ENCODE measurements at places on chromosomes 5 and 9. TPM values are rescaled to one million over a fixed set of nuclear protein-coding genes. Genes with fewer than 3 reads are reported as not detected.

GRCh38 chr5:51381761-51382474 is 1.3 kb upstream of the ISL1 start:
- H3K27ac ChIP-seq = no peak overlapping the region
- H3K4me3 ChIP-seq = no peak overlapping the region
- H3K4me1 ChIP-seq = no peaks in the 10 kb centered on the region
- no peaks in the 10 kb centered on the region for H3K27me3 ChIP-seq
- H3K36me3 ChIP-seq = no peaks in the 10 kb centered on the region

GRCh38 chr9:96618209-96619123 is 1.2 kb downstream of the CDC14B start:
- peak overlapping the region; percentile 91 for H3K4me3 ChIP-seq
- peak; percentile 45 for DNase-seq
- H3K36me3 ChIP-seq = no peaks in the 10 kb centered on the region
- H3K4me1 ChIP-seq = peaks cover 25% of the 10 kb centered on the region
- H3K27ac ChIP-seq = peak overlapping the region; percentile 82

GRCh38 chr5:154446195-154447088 is 645 bp downstream of the SAP30L start:
- peak overlapping the region; percentile 53 for H3K4me3 ChIP-seq
- H3K4me1 ChIP-seq = no peaks in the 10 kb centered on the region
- peaks cover 2% of the 10 kb centered on the region for H3K36me3 ChIP-seq
- peak overlapping the region; percentile 77 for H3K27ac ChIP-seq
- no peaks in the 10 kb centered on the region for H3K27me3 ChIP-seq

DNA sequence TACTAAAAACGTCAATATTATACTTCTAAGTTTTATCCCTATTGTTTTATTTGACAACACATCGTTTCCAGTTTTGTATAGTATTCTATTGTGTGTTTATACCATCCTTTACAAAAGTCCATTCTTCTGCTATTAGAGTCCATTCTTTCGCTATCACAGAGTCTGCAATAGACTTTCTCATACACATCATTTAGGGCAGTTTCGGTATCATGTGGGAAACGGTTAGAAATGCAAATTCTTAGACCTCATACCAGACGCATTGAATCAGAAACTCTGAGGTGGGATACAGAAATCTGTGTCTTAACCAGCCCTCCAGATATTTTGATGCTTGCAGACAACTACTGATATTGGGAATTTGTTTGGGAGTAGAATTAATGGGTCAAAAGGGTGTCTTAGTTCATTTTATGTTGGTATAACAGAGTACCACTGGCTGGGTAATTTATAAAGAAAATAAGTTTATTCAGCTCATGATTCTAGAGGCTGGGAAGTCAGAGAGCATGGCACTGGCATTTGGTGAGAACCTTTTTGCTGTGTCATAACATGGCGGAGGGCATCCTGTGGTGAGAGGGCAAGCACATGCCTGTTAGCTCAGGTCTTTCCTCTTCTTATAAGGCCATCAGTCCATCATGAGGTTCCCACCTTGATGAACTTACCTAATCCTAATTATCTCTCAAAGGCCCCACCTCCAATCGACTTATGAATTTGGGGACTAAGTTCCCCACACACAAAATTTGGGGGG is 21.1 kb downstream of the CARTPT start:
- no peaks in the 10 kb centered on the region for H3K4me1 ChIP-seq
- no peaks in the 10 kb centered on the region for H3K36me3 ChIP-seq
- no peak overlapping the region for H3K27ac ChIP-seq
- no peak for DNase-seq
- H3K27me3 ChIP-seq = no peaks in the 10 kb centered on the region

- no peak for DNase-seq
- no peaks in the 10 kb centered on the region for H3K36me3 ChIP-seq
- no peak overlapping the region for H3K27ac ChIP-seq
- H3K27me3 ChIP-seq = no peaks in the 10 kb centered on the region
- no peaks in the 10 kb centered on the region for H3K4me1 ChIP-seq
These were observed 48.1 kb downstream of the FOCAD start for GRCh38 chr9:20732118-20732517.

- no peaks in the 10 kb centered on the region for H3K4me1 ChIP-seq
- no peaks in the 10 kb centered on the region for H3K36me3 ChIP-seq
- no peaks in the 10 kb centered on the region for H3K27me3 ChIP-seq
- no peak for DNase-seq
- no peak overlapping the region for H3K4me3 ChIP-seq
- no peak overlapping the region for H3K27ac ChIP-seq
These were observed 9.1 kb downstream of the FBP2 start for GRCh38 chr9:94584555-94584954.

DNA sequence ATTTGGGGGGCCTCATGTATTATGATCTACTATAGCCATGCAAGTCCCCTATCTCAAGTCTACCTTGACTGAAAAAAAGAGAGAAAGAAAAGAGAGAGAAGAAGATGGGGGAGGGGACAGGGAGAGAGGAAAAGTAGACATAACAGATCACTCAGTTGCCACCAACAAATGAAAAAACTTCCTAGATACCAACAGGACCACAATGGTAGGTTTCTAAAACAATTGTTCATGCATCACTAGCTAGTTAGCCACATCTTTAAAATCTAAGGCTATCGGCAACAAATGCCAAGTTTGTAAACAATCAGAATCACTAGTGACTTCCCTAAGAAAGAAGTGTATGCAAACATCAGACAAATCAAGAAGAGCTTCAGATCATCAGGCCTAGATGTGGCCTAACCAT is 328.2 kb downstream of the BNC2 start:
- DNase-seq = no peak
- H3K4me1 ChIP-seq = no peaks in the 10 kb centered on the region
- H3K36me3 ChIP-seq = no peaks in the 10 kb centered on the region
- no peaks in the 10 kb centered on the region for H3K27me3 ChIP-seq

DNA sequence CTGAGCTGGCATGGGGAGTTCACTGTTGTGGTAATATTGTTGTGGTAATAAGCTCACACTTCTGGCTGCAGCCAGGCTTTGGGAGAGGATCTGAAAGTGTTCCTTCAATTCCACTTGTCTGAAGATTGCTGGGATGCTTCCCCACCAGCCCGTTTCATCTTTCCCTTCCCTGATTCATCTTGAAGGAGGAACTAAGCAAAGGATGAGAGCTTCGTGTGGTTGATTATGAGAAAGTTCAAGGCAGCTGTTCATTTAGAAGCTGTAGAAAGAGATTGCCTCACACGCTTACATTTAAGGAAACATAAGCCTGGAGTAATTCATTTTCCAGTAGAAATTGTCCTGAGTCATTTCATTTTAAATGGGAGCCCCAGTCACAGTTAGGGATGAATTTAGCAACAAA is 122.4 kb upstream of the GAS1 start:
- no peak overlapping the region for H3K4me3 ChIP-seq
- DNase-seq = no peak
- H3K27ac ChIP-seq = no peak overlapping the region
- no peaks in the 10 kb centered on the region for H3K36me3 ChIP-seq
- no peaks in the 10 kb centered on the region for H3K4me1 ChIP-seq

DNA sequence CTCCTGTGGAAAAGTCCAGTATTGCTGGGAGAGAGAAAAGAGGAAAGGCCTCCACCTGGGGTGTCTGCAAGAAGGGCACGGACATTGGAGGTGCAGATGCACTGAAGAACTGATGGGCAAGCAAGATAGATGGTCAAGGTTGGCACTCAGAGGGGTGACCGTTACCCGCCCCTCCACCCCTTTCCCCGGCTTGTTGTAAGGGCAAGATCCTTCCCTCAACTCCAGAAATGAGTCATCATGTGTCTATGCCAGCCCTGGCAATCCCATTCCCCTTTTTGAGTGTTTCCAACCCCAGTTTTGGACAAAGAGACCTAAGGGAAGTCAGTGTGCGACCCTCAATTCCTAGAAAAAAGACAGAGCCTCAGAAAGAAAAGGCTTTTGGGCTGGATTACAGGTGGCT is 34.9 kb upstream of the ATP6V1G1 start:
- H3K36me3 ChIP-seq = no peaks in the 10 kb centered on the region
- H3K4me1 ChIP-seq = peaks cover 14% of the 10 kb centered on the region
- no peaks in the 10 kb centered on the region for H3K27me3 ChIP-seq
- no peak overlapping the region for H3K27ac ChIP-seq
- H3K4me3 ChIP-seq = no peak overlapping the region

DNA sequence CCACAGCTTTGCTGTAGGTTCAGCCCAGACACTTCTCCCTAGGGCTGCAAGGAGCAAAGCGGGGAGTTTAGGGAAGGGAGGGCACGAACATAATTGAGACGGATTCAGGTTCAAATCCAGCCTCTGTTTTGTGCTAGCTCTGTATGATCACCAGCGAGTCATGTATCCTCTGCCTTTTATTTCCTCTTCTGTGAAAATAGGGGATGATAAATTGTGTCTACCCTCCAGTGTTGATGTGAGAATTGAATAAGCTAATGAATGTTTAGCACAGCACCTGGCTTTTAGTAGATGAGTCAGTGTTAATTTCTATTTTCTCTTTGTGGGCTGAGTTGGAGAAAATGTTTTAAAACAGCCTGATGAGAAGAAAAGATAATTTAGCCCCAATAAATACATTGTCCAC is 6.2 kb downstream of the MLANA start:
- H3K4me1 ChIP-seq = no peaks in the 10 kb centered on the region
- H3K36me3 ChIP-seq = no peaks in the 10 kb centered on the region
- H3K27ac ChIP-seq = no peak overlapping the region
- H3K4me3 ChIP-seq = no peak overlapping the region

GRCh38 chr5:11390291-11390767 is 513.9 kb downstream of the CTNND2 start:
- H3K4me3 ChIP-seq = no peak overlapping the region
- no peaks in the 10 kb centered on the region for H3K4me1 ChIP-seq
- H3K27ac ChIP-seq = no peak overlapping the region
- DNase-seq = no peak

DNA sequence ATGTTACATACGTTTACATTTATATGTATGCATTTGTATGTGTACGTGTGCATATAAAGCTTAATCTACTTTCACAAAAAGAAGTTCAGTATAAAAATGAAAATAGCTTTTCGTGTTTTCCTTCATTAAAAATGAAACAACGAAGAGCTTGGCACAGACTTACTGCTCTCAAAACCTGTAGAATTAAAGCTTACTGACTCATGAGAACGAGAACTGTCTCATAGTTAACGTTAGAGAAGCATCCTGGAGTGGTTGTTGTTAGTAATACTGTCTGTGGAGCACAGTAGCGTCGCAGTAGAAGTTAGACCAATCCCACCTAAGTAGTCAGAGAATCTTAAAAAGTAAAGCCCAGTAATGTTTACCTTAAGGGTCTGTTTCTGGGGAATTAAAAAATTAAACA is 1.3 kb downstream of the MAT2B start:
- no peaks in the 10 kb centered on the region for H3K36me3 ChIP-seq
- no peaks in the 10 kb centered on the region for H3K27me3 ChIP-seq
- no peak for DNase-seq
- H3K4me3 ChIP-seq = peak overlapping the region; percentile 72
- peak overlapping the region; percentile 94 for H3K27ac ChIP-seq
- H3K4me1 ChIP-seq = peaks cover 29% of the 10 kb centered on the region

GRCh38 chr9:134178768-134179551 is 14.6 kb upstream of the RNU6ATAC start:
- H3K4me1 ChIP-seq = no peaks in the 10 kb centered on the region
- DNase-seq = no peak
- H3K4me3 ChIP-seq = no peak overlapping the region

DNA sequence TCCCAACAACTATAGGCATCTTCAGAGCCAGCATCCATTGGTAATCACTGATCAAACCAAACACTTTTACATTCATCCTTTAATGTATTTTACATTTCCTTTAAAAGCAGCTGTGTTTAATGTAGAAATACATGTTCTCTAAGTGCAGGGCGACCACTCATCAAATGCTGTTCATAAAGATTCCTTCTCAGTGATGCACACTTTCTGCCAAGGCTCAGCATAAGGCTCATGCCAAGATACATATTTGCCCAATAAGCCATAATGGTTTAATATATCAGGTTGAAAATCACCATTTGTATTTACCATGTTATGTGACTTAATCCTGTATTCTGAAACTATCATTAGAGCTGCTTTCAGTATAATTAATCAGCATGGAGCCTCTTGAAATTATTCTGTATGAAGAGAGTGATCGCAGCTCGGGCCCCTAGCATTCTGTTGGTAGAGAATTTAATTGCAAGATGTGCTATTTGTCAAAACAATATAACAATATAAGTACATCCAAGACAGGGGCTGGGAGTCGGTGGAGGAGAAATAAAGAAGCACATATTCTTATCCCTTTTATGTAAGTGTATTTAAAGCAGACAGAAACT is 267.5 kb downstream of the EBF1 start:
- no peak overlapping the region for H3K4me3 ChIP-seq
- no peak overlapping the region for H3K27ac ChIP-seq
- no peak for DNase-seq
- H3K36me3 ChIP-seq = no peaks in the 10 kb centered on the region
- H3K27me3 ChIP-seq = no peaks in the 10 kb centered on the region
- H3K4me1 ChIP-seq = no peaks in the 10 kb centered on the region

GRCh38 chr9:23962101-23962500 is 136.1 kb upstream of the ELAVL2 start:
- no peak for DNase-seq
- H3K4me1 ChIP-seq = no peaks in the 10 kb centered on the region

- no peak overlapping the region for H3K4me3 ChIP-seq
- DNase-seq = no peak
- no peaks in the 10 kb centered on the region for H3K36me3 ChIP-seq
- H3K4me1 ChIP-seq = no peaks in the 10 kb centered on the region
These were observed 17.8 kb upstream of the TRAF1 start for GRCh38 chr9:120944434-120944843.

The FCN2 gene
- total RNA-seq = not detected
